ENCODE measurements at places on chromosomes 7 and 10. TPM values are rescaled to one million over a fixed set of nuclear protein-coding genes. Genes with fewer than 3 reads are reported as not detected.

GRCh38 chr10:7956508-7956907 is 98.0 kb upstream of the GATA3 start:
- H3K4me3 ChIP-seq = no peak overlapping the region
- no peaks in the 10 kb centered on the region for H3K27me3 ChIP-seq
- no peaks in the 10 kb centered on the region for H3K36me3 ChIP-seq
- no peak overlapping the region for H3K27ac ChIP-seq
- DNase-seq = no peak

GRCh38 chr7:105581066-105581811 is at the start of gene EFCAB10:
TSS of gene EFCAB10 (minus strand) at chr7:105581493. CDS start at chr7:105581463, 30 bp downstream.
- no peak within 1 kb of the TSS for H3K27ac ChIP-seq
- no peak within 1 kb of the TSS for H3K4me3 ChIP-seq
- no peaks in the 10 kb centered on the region for H3K27me3 ChIP-seq
- peaks cover 3% of the 10 kb centered on the region for H3K4me1 ChIP-seq
- DNase-seq = peak; percentile 29

- no peak overlapping the region for H3K27ac ChIP-seq
- H3K4me1 ChIP-seq = no peaks in the 10 kb centered on the region
- no peaks in the 10 kb centered on the region for H3K36me3 ChIP-seq
- no peaks in the 10 kb centered on the region for H3K27me3 ChIP-seq
These were observed 1424.6 kb upstream of the LRRTM3 start for GRCh38 chr10:65501259-65501658.

- DNase-seq = no peak
- H3K27ac ChIP-seq = no peak overlapping the region
These were observed 489.5 kb downstream of the GATA3 start for GRCh38 chr10:8544057-8544380.

GRCh38 chr10:71250405-71250804 is 38.0 kb downstream of the UNC5B start:
- H3K4me1 ChIP-seq = peaks cover 5% of the 10 kb centered on the region
- no peak overlapping the region for H3K4me3 ChIP-seq
- H3K36me3 ChIP-seq = no peaks in the 10 kb centered on the region
- no peak for DNase-seq
- no peaks in the 10 kb centered on the region for H3K27me3 ChIP-seq
- no peak overlapping the region for H3K27ac ChIP-seq

FFAR4 gene
- 0.08 TPM for total RNA-seq

TAS2R3 gene
- total RNA-seq = 3.5 TPM

ADK gene
- 11.2 TPM for total RNA-seq

CREB3L2 gene
- total RNA-seq = 99.7 TPM
